CD14-positive monocyte (primary cell): ENCODE measurements at places on chromosomes 12 and 14. TPM values are rescaled to one million over a fixed set of nuclear protein-coding genes. Genes with fewer than 3 reads are reported as not detected.

The CD69 gene
- 6.0 TPM for polyA plus RNA-seq

- H3K27me3 ChIP-seq: no peaks in the 10 kb centered on the region
- no peak overlapping the region for H3K27ac ChIP-seq
- DNase-seq: no peak
Observed at GRCh38 chr14:55929136-55929535, 189.1 kb upstream of the PELI2 start.

DNA sequence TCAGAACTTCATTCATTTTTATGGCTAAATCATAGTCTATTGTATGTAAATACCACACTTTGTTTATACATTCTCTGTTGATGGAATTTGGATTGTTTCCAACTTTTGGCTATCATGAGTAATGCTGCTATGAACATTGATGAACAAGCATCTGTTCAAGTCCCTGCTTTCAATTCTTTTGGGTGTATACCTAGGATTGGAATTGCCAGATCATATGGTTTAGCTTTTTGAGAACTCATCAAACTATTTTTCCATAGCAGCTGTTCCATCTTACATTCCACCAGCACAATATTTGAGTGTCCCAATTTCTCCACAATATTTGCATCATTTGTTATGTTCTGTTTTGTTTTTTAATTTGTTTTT, 52.3 kb upstream of the CCND2 start:
- no peak overlapping the region for H3K4me3 ChIP-seq
- no peak overlapping the region for H3K27ac ChIP-seq
- H3K36me3 ChIP-seq: no peaks in the 10 kb centered on the region
- peaks cover 65% of the 10 kb centered on the region for H3K4me1 ChIP-seq

DNA sequence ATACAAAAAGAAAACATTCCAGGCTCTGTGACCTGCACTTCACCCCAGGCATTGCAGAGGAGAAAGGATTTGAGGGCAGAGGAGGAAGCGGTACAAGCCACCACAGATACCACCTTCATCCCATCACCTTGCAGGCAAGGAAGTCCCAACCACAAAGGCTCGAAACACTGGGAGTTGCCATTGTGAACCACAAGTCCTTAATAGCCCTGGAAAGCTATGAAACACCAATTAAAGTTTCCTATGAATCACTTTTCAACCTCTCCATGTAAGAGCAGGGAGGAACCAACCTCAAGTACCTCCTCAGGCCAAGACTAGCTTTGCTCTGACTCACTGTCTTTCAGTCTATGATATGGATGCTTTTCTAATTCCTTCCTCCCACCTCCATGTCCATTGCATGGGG, 27.0 kb downstream of the MAP3K9 start:
- no peak overlapping the region for H3K27ac ChIP-seq
- peaks cover 1% of the 10 kb centered on the region for H3K27me3 ChIP-seq
- peaks cover 8% of the 10 kb centered on the region for H3K4me1 ChIP-seq
- no peaks in the 10 kb centered on the region for H3K36me3 ChIP-seq

The GZMB gene
- 1.0 TPM for polyA plus RNA-seq

DNA sequence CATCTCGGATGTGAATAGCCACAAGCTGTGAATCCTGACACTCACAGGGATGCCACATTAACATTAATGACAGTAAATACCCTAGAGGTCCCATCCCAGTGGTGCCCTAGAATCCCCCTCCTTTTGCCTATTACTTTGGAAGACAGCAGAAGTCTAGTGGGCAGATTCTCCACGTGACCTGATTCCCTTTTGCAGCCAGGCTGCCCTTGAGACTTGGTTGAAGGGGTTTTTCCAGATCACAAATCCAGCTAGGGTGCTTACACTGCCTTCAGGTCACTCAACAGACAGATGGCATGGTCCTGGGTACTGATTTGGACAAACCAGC, 8.7 kb downstream of the HDAC7 start:
- H3K36me3 ChIP-seq: peaks cover 2% of the 10 kb centered on the region
- H3K4me1 ChIP-seq: peaks cover 98% of the 10 kb centered on the region
- peak overlapping the region; percentile 21 for H3K4me3 ChIP-seq
- peak overlapping the region; percentile 99 for H3K27ac ChIP-seq
- H3K27me3 ChIP-seq: no peaks in the 10 kb centered on the region

DNA sequence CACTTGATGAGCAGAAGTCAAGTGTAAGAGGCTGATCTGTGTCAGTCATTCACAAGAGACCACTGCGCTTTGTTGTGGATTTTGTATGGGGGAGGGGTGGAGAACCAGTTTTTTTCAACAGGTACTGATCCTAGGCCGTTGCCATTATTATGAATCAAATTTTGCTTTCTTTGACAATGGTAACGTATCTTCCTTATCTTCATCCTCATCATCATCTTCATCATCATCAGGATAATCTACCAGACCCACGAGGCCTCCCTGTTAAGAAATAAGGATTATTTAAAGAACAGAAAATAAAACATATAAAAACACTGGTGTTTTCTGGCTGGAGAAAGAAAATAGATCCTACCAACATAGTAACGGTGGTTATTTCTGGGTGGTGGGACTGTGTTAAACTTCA, 41.0 kb upstream of the CCDC88C start:
- H3K4me1 ChIP-seq: no peaks in the 10 kb centered on the region
- DNase-seq: no peak
- H3K27me3 ChIP-seq: no peaks in the 10 kb centered on the region

The AMDHD1 gene
- 0.43 TPM for polyA plus RNA-seq

GRCh38 chr14:21095430-21096205, 2.8 kb downstream of the ZNF219 start:
- no peak overlapping the region for H3K4me3 ChIP-seq
- no peak for DNase-seq
- peaks cover 10% of the 10 kb centered on the region for H3K36me3 ChIP-seq
- H3K27ac ChIP-seq: no peak overlapping the region

DNA sequence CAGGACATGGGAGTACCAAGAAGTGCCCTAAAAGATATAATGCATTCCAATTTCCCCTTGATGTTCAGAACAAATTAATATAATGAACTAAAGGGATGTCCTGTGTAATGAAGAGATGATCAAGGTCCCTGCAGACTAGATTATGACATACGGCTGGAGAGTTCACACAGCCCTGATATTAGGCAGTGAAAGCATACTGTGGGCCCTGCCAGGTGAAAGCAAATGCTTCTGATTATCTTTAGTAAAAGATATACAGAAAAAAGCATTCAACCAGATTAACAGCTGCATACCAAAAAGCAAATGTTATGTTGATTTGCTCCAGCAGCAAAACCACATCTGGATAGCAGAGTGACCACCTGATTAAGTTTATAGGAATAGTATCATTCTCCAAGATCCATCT, 12.1 kb downstream of the HIGD1C start:
- no peak for DNase-seq
- H3K36me3 ChIP-seq: no peaks in the 10 kb centered on the region
- H3K4me3 ChIP-seq: no peak overlapping the region
- H3K27me3 ChIP-seq: no peaks in the 10 kb centered on the region
- H3K27ac ChIP-seq: no peak overlapping the region

DNA sequence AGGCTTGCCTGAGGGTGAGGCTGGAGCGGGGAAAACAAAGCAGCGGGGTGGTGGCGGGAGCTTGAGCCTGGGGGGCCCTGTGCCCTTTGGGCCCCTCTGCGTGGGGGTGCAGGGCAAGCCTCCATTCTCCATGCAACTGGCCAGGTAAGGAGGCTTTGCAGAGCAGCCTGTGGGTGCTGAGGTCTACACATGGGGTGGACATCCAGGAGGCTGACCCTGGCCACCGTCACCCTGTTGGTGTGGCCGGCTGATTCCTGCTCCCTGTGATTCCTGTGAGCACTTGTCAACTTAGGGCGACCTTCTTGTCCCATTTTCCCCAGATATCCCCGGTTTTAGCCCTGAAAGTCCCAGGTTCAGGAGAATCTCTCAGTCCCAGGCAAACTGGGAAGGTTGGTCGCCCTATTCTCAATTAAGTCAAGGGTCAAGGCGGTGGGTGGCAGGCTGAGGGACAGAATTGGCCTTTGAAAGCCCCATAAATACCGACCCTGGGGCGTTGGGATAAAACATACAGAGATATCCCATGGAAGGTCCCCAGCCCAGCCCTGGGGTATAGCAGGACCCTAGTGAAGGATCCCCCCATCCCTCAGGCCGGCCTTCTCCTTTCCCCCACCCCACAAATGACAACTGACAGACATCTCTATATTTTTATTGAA, 70.5 kb downstream of the PRIMA1 start:
- no peak for DNase-seq
- no peak overlapping the region for H3K27ac ChIP-seq
- no peak overlapping the region for H3K4me3 ChIP-seq
- no peaks in the 10 kb centered on the region for H3K4me1 ChIP-seq
- no peaks in the 10 kb centered on the region for H3K36me3 ChIP-seq

The ADIPOR2 gene
- polyA plus RNA-seq: 3.9 TPM

DNA sequence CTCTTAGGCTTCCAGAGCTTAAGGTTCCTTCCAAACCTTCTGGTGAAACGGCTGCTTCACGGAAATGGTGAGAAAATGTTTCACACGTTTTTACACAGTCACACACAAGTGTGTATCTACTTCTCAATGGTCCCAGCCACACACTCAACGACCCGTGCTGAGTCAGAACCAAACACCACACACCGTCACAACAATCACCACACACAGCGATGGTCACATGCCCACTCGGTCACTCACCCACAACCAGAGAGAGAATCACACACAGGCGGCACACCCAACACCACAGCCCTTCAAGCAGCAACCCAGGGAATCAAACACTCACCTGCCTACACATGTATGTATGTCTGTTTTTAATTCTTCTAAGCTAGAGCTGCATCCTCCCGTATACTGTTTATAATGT, 12.6 kb upstream of the PLEKHD1 start:
- H3K4me3 ChIP-seq: no peak overlapping the region
- no peak for DNase-seq
- H3K27ac ChIP-seq: no peak overlapping the region
- peaks cover 15% of the 10 kb centered on the region for H3K4me1 ChIP-seq
- H3K36me3 ChIP-seq: no peaks in the 10 kb centered on the region

GRCh38 chr12:3647504-3647903, 105.4 kb downstream of the CRACR2A start:
- H3K4me1 ChIP-seq: peaks cover 7% of the 10 kb centered on the region
- no peaks in the 10 kb centered on the region for H3K27me3 ChIP-seq
- no peak for DNase-seq
- H3K36me3 ChIP-seq: peaks cover 21% of the 10 kb centered on the region
- no peak overlapping the region for H3K27ac ChIP-seq

GRCh38 chr14:90301122-90301521, 30.6 kb downstream of the NRDE2 start:
- H3K4me1 ChIP-seq: peaks cover 53% of the 10 kb centered on the region
- no peak for DNase-seq
- no peaks in the 10 kb centered on the region for H3K27me3 ChIP-seq
- H3K36me3 ChIP-seq: peaks cover 25% of the 10 kb centered on the region
- H3K4me3 ChIP-seq: no peak overlapping the region
- peak overlapping the region; percentile 31 for H3K27ac ChIP-seq

The RIN3 gene
- polyA plus RNA-seq: 144 and 198 TPM in 2 replicates

The TCL1A gene
- polyA plus RNA-seq: 1.3 TPM

DNA sequence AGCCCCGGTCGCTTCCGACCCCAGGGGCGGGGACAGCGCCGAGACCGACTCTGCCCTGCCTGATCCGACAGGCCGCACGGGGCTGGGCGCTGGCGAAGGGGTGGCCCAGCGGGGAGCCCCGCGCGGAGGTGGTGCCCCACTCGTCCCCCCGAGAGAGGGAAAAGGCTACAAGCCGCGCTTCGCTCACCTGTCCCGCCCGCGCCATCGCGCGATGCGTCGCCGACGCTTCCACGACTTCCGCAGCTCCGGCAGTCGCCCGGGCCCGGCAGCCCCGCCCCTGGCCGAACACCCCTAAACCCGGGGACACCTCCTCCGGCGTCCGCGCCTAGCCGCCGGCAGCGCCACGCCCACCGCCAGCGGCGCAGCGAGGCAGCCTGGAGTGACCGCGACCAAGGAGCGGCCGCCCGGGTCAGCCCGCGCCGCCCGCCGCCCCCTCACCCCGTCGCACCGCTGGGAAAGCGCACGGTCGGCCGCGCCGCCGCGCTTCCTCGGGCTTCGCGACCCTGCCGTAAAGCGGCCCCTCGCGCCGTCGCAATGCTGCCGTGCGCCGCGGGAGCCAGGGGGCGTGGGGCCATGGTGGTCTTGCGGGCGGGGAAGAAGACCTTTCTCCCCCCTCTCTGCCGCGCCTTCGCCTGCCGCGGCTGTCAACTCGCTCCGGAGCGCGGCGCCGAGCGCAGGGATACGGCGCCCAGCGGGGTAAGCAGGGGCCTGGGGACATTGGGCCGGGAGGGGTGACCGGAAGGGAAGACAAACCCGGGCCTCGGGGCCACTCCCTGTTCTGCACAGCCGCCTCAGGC, at the start of the genes BAG5 and COA8:
Gene BAG5, minus strand, starts transcription at position 229 of the 797 bp plus-strand sequence. CDS start 1,493 bp downstream, outside the sequence.
Gene COA8, plus strand, starts transcription at position 532 of the 797 bp plus-strand sequence. Its CDS starts 42 bp downstream, at position 574.
- H3K4me3 ChIP-seq: peak within 1 kb of the TSS; percentile 92
- peaks cover 31% of the 10 kb centered on the region for H3K4me1 ChIP-seq
- peak; percentile 63 for DNase-seq
- peaks cover 19% of the 10 kb centered on the region for H3K36me3 ChIP-seq
- no peaks in the 10 kb centered on the region for H3K27me3 ChIP-seq
- H3K27ac ChIP-seq: peak within 1 kb of the TSS; percentile 88

The MYF6 gene
- not detected for polyA plus RNA-seq
